ENCODE measurements at places on chromosomes 7 and 10.

DNA sequence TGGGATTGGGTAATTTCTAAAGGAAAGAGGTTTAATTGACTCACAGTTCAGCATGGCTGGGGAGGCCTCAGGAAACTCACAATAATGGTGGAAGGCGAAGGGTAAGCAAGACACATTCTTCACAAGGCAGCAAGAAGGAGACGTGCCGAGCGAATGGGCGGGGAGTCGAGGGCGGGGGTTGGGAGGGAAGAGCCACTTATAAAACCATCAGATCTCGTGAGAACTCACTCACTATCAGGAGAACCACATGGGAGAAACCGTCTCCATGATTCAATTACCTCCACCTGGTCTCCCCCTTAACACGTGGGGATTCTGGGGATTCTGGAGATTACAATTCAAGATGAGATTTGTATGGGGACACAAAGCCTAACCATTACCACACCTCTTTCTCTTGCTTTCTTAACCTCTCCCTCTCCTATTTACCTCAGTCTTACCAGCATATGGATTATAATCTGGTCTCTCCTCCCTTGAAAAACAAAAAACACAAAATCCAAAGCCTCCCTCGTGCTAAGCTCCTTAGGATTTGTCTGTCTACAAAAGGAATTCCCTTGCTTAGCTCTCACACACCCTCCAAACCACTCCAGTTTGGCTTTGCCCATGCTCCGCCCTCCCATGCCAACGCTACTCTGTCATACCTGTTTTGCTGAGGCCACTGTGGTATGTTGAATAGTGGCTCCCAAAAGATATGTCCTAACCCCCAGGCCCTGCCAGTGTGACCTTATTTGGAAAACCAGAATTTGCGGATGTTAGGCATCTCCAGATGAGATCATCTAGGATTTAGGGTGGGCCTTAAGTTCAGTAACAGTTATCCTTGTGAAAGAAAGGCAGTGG, 19.6 kb upstream of the EFCAB10 start:
- no peak for DNase-seq

- DNase-seq: no peak
Observed at GRCh38 chr10:75079436-75080083, 31.9 kb upstream of the SAMD8 start.

DNA sequence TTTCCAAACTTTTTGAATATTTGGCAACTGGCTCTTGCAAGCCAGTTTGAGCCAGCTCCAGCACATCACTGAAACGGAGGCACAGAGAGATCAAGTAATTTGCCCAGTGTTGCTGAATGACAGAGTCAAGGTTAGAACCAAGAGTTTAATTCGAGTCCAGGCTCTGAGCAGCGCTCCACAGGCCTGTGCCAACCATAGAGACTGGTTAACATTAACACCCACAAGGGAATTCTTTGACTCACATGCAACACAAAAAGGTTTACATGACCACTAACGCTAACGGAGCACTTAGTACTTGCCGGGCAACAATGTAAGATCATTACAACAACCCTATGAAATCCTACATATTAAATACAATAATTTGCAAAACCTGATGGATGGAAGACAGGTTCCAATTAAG, 1.5 kb downstream of the RGS10 start:
- no peak for DNase-seq

DNA sequence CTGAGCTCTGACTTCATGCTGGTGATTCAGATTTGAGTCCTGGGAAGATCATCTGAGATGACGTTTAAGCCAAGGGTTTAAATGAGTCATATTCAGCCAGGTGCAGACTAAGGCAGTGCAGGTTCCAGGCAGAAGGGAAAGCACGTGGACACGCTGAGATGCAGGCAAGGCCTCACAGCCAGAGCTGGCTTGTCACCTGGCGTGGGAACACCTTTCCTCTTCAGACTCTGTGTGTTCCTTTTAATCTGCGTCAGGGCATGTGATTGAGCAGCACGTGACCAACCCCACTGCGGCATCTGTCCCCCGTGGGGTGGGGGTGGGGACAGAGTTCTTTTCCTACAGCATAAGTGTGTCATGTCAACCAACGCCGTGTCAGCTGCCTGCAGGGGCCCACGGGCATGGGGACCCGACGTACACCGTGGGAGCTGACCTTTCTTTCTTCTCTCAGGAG, 10.7 kb upstream of the IDI2 start:
- no peak for DNase-seq

- DNase-seq: no peak
Observed at GRCh38 chr10:122957474-122957873, 3.4 kb upstream of the C10orf88 start.

DNA sequence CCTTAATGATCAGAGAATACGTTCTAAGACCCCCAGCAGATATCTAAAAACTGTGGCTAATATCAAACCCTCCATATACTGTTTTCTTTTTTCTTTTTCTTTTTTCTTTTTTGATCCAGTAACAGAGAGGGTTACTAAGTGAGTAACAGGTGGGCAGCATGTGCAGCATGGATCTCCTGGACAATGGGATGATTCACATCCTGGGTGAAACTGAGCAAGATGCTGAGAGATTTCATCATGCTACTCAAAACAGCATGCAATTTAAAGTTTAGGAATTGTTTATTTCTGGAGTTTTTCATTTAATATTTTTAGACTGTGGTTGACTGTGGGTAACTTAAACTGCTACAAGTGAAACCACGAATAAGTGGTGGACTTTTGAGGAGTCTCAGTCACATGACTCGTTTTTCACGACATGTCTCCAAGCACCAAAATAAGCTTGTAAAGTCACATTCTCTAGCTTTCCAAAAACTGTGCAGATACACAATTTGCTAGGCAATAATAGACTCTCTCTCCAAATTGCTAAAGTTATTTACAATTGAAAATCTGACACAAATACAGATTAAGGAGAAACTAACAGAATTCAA, 716.2 kb downstream of the NXPH1 start:
- DNase-seq: no peak
